Activated CD4-positive, alpha-beta T cell treated with anti-CD3 and anti-CD28 coated beads for 36 hours (primary cell): ENCODE measurements at places on chromosomes 1 and 21. TPM values are rescaled to one million over a fixed set of nuclear protein-coding genes. Genes with fewer than 3 reads are reported as not detected.

GRCh38 chr1:91851130-91852010 lies 34.6 kb downstream of the TGFBR3 start:
- no peak for DNase-seq

The LDLRAD1 gene
- not detected for total RNA-seq

DNA sequence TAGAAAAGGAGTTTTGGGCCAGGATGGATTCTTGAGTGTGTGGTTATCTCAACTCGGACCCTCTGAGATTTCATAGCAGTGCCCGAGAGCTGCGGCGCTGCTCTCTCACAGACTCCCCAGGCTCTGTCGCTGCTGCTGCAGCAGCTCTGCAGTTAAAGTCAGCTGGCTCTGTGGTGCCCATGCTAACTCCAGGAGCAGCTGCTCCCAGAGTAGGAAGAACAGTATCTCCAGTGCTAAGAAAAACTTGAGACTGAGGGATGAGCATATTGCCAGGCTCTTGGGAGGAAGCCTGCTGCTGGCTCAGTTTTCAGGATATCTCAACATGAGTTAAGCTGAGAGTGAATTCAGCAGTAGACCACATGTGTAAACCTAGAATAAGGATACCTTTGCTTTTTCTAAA lies 4.5 kb downstream of the LCE2D start:
- no peak for DNase-seq

The HSF2BP gene
- 1.6 TPM for total RNA-seq

The APOBEC4 gene
- total RNA-seq: not detected

DNA sequence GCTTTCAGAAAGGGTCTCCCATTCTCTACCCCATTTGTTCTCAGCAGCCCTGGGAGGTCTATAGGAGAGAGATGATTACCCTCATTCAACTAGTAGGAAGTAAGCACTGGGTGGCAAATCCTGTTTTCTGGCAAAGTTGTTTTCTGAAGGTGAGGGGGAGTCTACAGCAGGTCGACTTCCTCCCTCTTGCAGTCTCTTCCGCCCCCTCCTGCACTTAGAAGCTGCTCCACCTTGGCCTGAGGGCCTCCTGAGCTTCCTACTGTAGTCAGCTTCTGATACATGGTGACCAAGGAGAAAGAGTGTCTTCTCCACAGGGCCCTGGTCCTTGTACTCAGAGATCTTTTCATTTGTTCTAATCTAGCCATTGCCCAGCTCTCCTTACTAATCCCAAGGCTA lies 93.1 kb downstream of the RGL1 start:
- DNase-seq: no peak

The BGLAP gene
- 2.1 TPM for total RNA-seq

The OR10Z1 gene
- total RNA-seq: not detected

The LCE2C gene
- not detected for total RNA-seq

The OR2T33 gene
- not detected for total RNA-seq

GRCh38 chr1:2306151-2306978 lies 78.2 kb downstream of the SKI start:
- DNase-seq: no peak

The PADI4 gene
- total RNA-seq: 0.30 TPM
